ENCODE measurements at places on chromosomes 1 and 21.
A peak's percentile ranks its signal among the peaks of the same experiment; 100 is the strongest.

GRCh38 chr1:58836408-58836807, 52.6 kb upstream of the JUN start:
- DNase-seq = no peak

GRCh38 chr1:205356440-205357139, at the start of gene KLHDC8A:
KLHDC8A (minus strand) TSS chr1:205356922; CDS start chr1:205343604, 13,318 bp downstream.
- no peak for DNase-seq

- no peak for DNase-seq
Observed at GRCh38 chr1:41833519-41834000, 85.2 kb downstream of the HIVEP3 start.

DNA sequence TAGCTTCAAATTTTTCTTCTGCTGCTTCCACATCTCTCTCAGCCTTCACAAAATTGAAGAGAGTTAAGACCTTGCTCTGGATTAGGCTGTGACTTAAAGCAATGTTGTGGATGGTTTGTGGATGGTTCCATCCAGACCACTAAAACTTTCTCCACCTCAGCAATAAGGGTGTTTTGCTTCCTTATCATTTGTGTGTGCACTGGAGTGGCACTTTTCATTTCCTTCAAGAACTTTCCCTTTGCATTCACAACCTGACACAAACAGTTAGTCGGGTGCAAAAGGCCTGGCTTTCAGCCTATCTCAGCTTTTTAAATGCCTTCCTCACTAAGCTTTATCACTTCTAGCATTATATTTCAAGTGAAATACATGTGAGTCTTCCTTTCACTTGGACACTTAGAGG, 30.3 kb downstream of the DENND1B start:
- no peak for DNase-seq

DNA sequence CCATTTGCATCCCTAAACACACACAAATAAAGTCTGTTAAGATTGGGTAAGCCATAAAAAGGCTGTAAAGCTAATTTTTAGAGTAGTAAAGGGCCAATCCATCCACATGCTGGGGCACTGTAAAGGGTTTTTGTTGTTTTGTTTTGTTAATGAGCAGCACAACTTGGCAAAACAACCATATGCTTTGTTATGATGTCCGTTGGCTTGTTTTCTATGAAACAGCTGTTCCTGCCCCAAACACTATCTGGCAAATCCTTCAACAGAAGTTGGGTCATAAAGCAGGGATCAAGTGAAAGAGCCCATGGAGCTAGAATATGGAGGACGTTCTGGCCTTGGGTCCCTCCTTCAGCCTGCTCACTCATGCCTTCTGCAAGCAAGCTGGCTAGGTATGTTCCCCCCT, 183.6 kb downstream of the APP start:
- no peak for DNase-seq

GRCh38 chr1:59332983-59333382, 36.1 kb downstream of the FGGY start:
- peak; percentile 63 for DNase-seq

GRCh38 chr1:219374636-219375035, 201.0 kb downstream of the LYPLAL1 start:
- no peak for DNase-seq

GRCh38 chr1:111496398-111496797, 7.0 kb downstream of the ADORA3 start:
- DNase-seq = no peak

DNA sequence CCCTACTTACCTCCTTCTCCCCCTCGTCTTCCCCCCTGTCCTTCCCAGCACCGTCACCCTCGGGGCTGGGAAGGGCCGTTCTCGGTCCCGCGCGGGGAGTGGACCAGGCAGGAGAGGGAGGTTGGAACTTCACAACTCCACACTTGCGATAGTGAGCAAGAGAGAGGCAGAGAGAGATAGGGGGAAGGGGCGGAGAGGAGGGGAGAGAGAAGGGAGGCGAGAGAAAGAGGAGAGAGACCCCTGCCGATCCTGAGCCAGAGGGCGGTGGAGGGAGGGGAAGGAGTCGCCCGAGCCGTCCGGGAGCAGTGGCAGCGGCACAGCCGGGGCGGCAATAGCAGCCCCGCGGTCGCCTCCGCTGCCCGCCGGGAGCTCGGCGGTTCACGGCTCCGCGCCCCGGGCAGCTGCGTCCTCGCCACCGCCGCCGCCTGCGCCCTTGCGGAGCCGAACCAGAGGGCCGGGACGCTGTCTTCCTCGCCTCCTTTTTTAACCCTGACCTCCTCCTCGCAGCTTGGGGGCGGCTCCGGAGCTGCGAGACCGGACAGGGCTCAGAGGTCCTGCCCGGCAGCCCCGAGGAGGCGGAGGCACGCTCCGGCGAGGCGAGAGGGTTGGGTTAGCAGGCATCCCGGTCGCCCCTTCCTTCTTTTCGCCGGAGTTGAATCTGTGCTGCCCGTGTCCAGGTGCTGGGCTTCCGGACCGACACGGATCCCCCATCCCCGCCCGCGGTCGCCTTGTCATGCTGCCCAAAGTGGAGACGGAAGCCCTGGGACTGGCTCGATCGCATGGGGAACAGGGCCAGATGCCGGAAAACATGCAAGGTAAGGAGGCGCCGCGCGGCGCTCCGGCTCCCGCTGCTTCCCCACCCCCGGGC, 11.7 kb downstream of the NR5A2 start:
- DNase-seq = peak; percentile 30

GRCh38 chr1:232292818-232293217, 337.1 kb downstream of the SIPA1L2 start:
- DNase-seq = no peak

DNA sequence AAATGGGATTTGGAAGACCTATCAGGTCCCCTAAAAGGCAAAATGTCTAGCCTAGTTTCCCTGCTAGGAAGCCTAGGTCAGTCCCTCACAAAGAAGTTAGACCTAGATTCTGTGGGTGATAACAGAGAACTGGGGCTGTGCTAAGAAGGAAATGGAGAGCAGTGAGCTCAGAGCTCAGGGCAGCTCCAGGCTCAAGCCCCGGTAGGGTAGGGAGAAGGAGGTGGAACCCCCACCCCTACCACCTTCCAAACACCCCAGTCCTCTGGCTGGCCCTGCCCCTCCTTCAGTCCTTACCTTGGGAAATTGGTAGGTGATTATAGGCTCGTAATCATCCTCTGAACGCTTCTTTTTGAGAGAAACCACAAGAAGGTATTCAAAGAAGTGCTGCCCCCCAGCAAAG, 1.1 kb downstream of the DENND2D start:
- no peak for DNase-seq

GRCh38 chr1:227947676-227948492, at the start of gene WNT9A:
WNT9A (minus strand) TSS chr1:227947932; CDS start chr1:227947887, 45 bp downstream.
- DNase-seq = peak; percentile 71

GRCh38 chr1:143748906-143749305, 222.9 kb downstream of the FAM72C start:
- no peak for DNase-seq

- peak; percentile 46 for DNase-seq
Observed at GRCh38 chr21:40373761-40374160, 473.2 kb downstream of the DSCAM start.

- DNase-seq = no peak
Observed at GRCh38 chr21:44466351-44466954, 11.1 kb downstream of the LRRC3 start.

- no peak for DNase-seq
Observed at GRCh38 chr1:101142244-101142643, 94.6 kb upstream of the S1PR1 start.

DNA sequence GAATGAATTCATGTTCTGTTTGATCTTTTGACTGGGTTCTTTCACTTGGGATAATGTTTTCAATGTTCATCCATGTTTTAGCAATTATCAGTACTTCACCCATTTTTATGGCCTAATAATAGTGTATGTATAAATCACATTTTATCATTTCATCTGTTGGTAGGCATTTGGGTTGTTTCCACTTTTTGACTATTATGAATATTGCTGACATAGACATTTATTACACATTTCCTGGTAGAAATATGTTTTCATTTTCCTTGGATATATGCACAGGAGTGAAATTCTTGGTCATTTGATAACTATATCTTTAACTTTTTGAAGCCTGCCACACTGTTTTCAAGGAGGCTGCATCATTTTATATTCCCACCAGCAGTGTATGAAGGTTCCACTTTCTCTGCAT, 79.8 kb downstream of the AXDND1 start:
- DNase-seq = no peak

- peak; percentile 94 for DNase-seq
Observed at GRCh38 chr1:92961896-92962752, 862 bp upstream of the DIPK1A start.

DNA sequence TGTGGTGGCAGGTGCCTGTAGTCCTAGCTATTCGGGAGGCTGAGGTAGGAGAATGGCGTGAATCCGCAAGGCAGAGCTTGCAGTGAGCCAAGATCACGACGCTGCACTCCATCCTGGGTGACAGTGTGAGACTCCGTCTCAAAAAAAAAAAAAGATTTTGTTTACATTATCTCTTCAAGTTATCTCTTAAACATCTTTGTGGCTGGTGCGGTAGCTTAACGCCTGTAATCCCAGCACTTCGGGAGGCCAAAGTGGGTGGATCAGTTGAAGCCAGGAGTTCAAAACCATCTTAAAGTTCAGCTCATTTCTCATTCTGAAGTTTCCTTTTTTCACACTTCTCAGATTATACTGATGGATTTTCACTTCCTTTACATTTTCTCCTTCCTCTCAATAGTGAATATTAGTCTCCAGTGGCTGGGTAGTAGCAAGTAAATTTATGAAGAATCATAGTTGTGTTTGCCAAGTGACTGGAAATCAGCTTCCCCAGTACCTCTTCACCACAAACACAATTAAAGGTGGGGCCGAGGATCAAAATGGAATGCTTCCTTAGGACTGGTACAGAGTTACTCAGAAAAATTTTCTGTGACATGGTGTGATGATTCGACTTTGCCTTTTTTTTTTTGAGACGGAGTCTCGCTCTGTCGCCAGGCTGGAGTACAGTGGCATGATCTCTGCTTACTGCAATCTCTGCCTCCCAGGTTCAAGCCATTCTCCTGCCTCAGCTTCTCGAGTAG, 13.8 kb downstream of the PIP5K1A start:
- no peak for DNase-seq

- peak; percentile 91 for DNase-seq
Observed at GRCh38 chr1:98323388-98323787, 338.1 kb upstream of the SNX7 start.

DNA sequence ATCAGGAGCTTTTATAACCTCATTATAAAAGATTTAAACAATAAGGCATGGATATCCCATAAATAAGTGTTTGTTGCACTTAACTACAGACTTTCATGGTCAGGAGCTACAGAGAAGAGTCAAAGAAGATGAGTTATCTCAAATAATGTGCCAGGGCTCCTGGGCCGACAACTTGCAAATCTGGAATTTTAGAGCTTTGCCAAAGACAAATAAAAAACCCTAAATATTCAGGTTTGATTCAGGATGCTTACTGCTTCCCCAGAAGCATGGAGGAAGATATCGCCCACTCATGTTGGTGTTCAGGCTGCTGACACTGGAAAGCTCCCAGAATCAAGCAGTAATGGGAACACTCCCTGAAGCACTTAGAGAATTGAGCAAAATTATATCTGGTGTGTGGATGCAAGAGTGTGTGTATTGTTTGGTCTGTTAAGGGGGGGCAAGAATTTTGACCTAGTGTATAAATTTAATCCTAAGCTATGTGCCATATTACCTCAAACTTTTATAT, 176.9 kb upstream of the ESRRG start:
- no peak for DNase-seq

GRCh38 chr1:33758698-33759097, 105.2 kb upstream of the HMGB4 start:
- peak; percentile 69 for DNase-seq

DNA sequence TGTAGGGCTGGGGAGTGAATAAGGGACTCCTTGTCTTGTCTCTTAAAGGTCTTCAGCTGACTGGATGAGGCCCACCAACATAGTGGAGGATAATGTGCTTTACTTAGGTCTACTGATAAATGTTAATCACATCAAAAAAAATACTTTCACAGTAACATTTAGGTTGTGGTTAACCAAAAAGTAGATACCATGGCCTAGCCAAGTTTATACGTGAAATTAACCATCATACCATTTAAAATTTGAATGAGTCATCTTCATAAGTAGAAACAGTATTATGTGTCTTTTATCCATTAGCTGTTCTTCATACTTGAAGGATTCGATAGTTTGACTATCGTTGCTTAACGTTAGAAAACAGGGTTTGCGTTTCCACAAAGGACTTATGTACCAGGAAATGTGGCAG, 80.9 kb downstream of the MTR start:
- no peak for DNase-seq

DNA sequence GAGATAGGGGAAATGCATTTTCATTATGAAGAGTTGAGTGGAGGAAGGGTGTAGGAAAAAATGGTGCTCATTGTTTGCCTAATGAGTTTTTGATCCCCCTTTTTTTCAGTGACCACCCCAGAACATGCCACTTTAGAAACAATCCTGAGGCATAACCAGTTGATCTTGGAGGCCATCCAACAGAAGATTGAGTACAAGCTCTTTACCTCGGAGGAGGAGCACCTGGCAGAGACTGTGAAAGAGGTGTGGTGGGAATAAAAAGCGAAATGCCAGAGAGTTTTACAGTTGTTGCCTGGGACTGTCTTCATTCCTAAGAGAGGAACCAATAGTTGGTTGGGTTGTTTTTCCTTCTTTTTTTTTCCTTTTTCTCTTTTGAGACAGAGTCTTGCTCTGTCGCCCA, 54.3 kb upstream of the EPHA8 start:
- no peak for DNase-seq

DNA sequence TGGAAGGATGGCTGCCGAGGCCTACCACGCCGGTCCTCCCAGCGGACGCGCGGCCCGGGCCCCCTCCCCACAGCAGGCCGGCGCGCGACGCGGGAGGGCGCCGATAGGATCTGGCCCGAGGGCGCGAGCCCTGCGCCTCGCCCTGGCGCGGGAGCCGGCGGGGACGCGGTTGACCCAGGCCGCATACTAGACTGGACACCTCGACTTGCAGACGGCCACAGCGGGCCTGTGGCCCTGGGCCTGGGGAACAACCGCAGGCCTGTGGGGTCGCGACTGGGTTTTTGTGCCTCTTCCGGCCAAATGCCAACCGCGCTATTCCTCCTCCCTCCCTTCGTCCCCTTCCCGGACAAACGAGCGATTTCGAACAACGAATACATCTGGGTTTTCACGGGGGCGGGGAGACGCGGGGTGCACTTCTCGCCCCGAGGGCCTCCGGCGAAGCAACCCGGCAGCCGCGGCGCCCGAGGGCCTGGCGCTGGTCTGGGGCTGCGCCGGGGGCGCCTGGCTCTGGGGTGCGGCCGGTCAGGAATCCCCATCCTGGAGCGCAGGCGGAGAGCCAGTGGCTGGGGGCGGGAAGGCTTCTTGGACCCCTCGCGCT, 2.4 kb downstream of the NHLH2 start:
- DNase-seq = no peak
